ENCODE measurements at places on chromosomes 13 and 19. TPM values are rescaled to one million over a fixed set of nuclear protein-coding genes. Genes with fewer than 3 reads are reported as not detected.
A peak's percentile ranks its signal among the peaks of the same experiment; 100 is the strongest.

The ZNF556 gene
- total RNA-seq, result not detected

The ZNF534 gene
- total RNA-seq, result not detected

The CCL25 gene
- total RNA-seq, result 15.9 TPM

The RGL3 gene
- total RNA-seq, result not detected

The B9D2 gene
- 11.5 TPM for total RNA-seq

The FDX2 gene
- total RNA-seq, result 9.4 TPM

The KLHL1 gene
- total RNA-seq, result not detected

- DNase-seq, result peak; percentile 83
Measured at GRCh38 chr19:42132030-42132628, at the start of gene POU2F2. POU2F2 (minus strand) TSS chr19:42132446; CDS start chr19:42132411, 35 bp downstream.

DNA sequence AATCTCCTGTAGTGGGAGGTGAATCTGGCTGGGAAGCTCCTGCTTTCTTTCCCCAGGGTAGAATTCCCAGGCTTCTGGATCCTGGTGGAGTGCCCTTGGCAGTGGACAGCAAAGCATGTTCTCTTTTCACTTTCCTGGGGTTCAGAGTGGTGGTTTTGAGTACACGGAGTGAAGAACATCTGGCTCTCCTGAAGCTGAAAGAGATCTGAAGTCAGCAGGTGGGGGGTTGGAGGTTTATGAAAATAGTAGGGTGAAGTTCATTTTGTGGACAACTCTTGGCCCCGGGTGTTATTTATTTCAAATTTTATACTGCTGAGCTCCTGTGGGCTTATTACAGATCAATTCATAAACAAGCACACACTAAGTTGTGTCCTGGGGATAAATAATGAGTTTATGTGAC is 497.3 kb downstream of the KLF5 start:
- DNase-seq, result no peak

GRCh38 chr19:41999071-41999877 is 5.2 kb upstream of the ATP1A3 start:
- no peak for DNase-seq

- DNase-seq, result no peak
Measured at GRCh38 chr13:66875264-66875663, 354.9 kb downstream of the PCDH9 start.

DNA sequence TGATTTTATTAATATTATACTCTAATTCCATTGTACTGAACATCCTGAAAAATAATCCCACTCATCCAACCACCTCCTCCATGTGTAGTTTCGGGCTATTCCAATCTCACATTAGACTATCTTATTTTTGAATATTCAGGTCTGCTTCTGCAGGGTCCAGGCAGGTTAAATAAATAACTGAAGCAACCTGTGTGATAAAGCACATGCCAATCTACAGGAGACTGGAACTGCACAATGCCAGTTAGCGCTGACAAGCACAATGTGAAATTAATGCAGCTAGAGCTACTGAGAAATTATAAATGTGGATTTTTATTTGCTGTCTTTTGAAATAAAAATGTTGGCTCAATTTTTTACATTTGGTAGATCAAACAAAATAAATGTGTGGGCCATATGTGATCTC is 540.1 kb upstream of the ATXN8OS start:
- no peak for DNase-seq

DNA sequence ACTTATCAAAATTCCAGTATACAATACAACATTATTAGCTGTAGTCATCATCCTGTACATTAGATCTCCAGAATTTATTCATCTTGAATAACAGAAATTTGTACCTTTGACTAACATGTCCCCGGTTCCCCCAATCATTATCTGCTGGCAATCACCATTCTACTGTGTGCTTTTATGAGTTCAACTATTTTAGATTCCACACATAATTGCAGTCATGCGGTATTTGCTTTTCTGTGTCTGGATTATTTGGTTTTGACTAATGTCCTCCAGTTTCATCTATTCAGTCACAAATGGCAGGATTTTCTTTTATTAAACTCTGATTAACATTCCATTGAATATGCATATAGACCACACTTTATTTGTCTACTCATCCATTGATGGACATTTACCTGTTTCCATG is 530.7 kb upstream of the SLITRK1 start:
- no peak for DNase-seq

DNA sequence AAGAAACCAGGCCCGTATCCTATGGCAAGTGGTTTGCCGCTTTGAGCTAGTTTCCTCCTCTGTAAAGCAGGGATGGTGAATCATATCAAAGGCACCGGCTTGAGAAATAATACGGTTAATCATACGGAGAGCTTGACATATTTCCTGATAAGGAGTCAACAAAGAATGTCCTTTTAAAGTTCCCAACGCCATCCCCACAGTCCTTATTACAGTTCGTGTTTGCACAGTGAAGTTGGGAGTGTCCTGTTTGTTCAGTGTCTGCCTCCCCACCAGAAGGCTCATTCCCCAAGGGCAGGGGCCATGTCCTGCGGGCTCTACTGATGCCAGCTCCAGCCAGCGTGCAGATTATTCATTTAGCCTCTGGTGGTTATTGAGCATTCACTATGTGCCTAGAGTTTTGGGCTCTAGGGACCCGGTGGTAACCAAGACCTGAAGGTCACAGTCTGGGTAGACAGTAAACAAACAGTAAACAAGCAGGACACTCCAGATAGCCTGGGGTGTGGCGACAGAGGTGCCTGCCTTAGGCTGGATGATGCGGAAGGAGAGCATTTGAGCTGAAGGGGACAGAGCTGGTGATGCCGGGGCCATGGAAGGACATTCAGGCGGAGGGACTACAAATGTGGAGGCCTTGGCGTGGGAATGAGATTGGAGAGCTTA is 6.3 kb downstream of the GRAMD1A start:
- no peak for DNase-seq

DNA sequence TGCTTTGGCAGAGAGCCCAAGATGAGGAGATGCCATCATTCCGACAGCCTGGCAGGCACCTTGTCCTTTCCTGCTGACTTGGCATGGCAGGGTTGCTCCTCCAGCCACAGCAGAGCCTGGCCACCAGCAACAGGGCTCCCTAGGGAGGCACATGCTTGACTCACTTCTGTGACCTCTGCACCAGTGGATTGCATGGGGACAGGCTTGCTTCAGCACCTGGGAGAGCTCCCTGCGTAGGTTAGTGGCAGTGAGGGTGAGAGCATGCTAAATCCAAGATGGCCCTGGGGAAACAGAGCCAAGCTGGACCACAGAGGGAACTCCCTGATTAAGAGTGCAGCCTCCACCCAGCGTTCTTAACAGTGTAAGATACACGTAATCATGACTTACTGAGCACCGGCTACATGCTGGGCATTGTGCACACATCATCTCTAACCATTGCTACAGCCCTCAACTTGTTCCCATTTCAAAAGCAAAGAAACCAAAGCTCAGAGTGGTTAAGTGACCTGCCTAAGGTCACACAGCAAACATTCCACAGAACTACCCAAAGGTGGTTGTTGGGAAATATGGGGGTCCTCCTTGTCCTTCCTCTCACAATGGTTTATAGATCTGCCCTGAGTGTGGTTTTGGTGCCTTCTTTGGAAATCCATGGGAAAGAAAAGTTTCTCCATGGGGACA is 116.6 kb upstream of the UQCRFS1 start:
- peak; percentile 37 for DNase-seq

DNA sequence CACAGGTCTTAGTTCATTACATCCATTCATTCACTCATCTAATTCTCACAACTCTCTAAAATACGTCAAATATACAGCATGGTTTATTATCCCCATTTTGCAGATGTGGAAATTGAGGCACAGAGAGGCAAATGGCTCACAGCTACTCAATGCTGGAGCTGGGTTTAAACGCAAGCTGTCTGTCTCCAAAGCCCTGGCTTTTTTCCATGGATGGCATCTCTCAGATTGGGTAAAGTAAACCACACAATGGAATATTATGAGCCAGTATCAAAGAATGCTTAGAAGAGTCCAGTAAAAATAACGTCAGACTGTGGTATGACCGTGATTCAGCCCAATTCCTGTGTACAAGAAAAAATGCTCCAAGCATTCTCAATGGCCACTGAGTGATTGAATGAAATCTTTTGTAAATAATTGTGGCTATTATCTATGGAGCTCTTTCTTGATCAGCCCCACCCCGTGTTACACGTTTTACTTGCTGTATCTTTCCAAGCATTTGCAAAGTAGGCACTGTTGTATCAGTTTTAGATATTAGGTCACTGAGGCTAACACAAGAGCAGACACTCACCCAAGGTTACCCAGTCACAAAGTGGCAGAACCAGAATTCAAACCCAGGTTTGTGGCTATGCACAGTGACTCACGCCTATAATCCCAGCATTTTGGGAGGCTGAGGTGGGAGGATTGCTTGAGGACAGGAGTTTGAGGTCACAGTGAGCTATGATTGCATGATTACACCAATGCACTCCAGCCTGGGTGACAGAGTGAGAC is 5.5 kb upstream of the ACP7 start:
- DNase-seq, result no peak

DNA sequence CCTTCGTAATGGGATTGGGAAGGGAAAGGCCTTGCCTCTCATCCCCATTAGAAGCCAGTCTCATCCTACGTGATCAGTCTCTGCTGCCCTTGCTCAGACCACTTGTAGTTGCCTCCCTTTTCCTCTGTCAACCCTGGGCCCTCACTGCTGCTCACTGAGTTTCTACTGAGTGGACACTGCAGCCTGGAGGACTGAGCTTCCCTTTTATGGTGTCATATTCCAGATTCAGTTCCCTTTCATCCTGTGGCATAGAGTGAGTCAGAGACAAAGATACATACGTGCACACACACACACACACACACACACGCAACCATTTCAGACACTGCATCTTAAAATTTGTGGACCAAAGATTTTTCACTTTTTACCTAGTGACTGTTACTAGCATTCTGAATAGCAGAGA is 56.6 kb downstream of the COG3 start:
- DNase-seq, result no peak

DNA sequence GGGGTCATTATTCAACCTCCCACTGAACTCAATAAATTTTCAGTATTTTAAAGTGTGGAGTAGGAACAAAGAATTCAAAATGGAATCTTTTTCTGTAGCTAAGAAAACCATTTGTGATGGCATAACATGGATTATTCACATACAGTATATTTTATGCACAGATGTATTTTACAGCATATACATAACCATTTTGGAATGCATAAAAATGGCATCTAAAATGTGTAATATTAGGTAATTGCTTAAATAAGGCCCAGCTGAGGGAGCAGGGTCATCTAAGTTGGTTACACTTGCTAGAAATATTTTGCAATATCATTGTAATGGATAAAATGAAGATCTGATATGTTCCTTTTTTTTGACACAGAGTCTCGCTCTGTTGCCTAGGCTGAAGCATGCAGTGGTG is 146.9 kb downstream of the LMO7 start:
- no peak for DNase-seq

DNA sequence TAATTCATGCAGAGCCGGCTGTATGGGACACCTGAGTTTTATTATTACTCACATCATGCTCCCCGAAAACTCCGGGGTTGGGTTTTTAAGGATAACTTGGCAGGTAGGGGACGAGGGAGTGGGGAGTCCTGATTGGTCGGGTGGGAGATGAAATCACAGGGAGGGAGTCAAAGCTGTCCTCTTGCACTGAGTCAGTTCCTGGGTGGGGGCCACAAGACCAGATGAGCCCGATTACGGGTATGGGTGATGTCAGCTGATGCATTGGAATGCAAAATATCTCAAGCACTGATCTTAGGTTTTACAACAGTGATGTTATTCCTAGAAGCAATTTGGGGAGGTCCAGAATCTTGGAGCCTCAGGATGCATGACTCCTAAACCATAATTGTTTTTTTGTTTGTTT is 18.6 kb upstream of the COG3 start:
- no peak for DNase-seq

- no peak for DNase-seq
Measured at GRCh38 chr19:33204136-33204973, 10.2 kb downstream of the LRP3 start.

- no peak for DNase-seq
Measured at GRCh38 chr13:111474136-111475002, 153.9 kb downstream of the TEX29 start.

DNA sequence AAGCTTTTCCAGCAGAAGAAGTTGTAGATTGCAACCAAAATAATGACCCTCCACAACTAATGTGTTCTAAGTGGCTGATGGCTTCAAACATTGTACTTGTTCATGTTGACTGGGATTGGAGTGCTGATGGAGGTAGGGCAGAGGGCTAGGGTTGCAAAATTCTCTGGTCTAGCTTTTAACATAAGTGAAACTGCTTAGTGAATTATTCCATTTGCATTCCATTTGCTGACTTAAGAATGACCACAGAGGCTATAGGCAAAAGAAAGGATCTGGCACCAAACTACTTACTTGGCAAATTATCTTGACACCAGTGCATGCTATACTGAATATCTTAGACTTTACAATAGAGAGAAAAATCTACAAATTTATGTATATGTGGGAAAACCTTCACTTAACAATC is 287.0 kb downstream of the FGF9 start:
- no peak for DNase-seq

DNA sequence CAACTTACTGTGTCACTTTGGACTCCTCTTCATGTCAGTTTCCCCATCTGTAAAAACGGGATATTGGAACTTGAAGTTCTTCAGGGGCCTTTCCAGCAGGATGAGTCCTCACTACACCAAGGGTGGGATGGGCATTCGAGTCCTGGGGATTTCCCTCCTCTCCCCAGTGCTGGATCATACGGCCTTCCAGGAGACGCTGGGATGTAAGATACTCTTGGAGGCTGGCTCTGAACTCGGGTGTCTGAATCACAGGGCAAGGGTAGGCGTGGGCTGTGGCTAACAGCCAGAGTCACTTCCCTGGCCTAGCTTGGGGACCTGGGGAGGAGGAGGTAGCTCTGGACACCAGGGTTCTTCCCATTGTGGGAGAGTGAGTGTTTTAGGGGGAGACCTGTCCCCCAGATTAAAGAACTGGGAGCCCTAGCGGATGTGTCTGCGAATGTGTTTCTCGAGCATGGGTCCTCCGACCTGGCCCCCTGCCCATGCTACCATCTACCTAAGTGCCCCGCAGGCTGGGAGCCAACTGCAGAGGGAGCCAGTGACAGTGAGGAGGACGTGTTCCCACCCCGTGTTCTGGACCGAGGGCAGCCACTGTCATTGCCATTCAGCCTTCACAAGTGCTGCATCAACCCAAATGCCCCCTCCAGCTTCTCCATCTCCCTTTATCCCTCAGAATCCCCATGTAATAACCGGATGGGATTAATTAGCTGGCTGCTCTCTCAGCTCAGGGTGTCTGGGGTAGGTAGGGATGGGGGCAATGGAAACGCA is 2.4 kb upstream of the CYTH2 start:
- DNase-seq, result no peak

DNA sequence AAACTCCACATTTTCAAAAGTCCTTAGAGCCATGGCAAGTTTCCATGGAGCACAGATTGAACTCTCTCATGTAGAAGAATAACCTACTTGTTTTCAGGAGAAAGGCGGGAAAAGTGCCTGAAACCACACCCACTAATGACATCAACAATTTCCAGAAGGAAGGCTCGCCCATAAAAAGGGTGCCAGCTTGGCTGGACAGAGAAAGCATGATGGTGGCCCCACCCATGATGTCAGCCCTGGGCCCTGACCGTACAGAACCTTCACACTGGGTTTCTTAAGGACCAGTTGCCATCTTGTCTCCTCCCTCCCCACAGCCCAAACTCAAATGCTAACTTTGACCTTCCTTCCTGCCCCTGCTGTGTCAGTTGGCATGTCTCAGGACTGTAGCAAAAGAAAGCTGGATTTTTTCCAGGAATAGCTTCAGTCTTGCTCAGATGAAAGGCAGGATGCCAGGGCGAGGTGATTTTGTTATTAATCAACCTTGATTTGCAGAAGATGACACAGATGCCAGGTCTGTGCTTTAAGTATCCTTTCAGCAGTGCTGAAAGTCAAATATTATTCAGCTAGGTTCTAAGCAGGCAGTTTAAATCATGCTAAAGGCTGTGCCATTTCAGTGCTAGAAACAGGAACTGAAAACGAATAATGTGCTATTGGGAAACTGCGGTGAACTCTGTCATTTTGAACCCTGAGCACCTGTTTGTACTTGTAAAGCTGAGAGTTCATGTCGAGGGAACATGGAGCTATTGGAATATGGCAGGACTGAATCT is 89.5 kb upstream of the RFC3 start:
- DNase-seq, result no peak

All from activated naive CD8-positive, alpha-beta T cell treated with anti-CD3 and anti-CD28 coated beads, Interleukin-2, amount 10 ng/mL, durations not matched to agents 7 days and 5 days (primary cell).